H54 (cell line): ENCODE measurements at places on chromosomes 2 and 18.

- DNase-seq = peak; percentile 12
These were observed 539.5 kb downstream of the NRXN1 start for GRCh38 chr2:50492477-50492851.

DNA sequence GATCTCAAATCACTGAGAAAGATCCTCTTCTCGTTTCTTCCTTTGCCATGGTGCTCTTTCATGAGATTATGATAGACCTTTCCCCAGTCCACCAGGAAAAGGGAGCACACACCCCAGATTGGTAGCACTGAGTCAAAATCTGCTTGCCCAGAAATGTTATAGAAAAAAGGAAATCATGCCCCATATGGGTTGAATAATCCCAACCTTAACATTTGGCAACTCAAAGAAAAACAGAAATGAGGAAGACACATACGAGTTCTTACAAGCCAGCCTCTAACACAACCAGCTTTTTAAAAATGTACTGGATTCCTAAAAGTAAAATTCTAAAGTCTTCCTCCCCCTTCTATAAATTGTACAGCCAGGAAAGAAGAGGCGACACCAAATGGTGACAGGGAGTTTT, 103.0 kb downstream of the ANKRD44 start:
- DNase-seq = no peak

- no peak for DNase-seq
These were observed 28.4 kb downstream of the TMEM177 start for GRCh38 chr2:119707117-119708087.

DNA sequence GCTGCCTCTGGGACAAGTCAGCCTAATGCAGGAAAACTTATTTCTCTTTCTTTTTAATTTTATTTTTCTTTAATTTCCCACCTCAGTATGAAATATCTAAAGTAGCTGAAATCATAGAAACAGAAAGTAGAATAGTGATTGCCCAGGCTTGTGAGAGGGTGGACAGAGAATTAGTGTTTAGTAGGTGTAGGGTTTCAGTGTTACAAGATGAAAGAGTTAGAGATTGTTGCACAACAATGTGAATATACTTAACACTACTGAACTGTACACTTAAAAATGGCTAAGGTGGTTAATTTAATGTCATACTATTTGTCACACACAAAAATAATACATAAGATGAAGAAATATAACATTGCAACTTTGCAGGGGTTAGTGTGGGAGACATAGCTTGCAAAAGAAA, 80.8 kb downstream of the NAT8 start:
- DNase-seq = no peak

DNA sequence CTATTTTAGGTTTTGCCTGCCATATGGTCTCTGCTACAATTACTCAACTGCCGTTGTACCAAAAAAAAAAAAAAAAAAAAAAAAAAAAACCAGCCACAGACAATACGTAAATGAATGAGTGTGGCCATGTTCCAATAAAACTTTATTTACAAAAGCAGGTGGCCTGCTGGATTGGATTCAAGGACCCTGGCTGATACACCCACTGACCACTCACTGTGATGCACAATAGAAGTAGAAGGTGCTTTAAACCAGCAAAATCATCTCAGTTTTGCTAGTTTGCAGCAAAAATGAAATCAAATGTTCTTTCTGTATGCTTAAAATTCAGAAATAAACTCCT, 137.4 kb downstream of the AKAIN1 start:
- DNase-seq = no peak

DNA sequence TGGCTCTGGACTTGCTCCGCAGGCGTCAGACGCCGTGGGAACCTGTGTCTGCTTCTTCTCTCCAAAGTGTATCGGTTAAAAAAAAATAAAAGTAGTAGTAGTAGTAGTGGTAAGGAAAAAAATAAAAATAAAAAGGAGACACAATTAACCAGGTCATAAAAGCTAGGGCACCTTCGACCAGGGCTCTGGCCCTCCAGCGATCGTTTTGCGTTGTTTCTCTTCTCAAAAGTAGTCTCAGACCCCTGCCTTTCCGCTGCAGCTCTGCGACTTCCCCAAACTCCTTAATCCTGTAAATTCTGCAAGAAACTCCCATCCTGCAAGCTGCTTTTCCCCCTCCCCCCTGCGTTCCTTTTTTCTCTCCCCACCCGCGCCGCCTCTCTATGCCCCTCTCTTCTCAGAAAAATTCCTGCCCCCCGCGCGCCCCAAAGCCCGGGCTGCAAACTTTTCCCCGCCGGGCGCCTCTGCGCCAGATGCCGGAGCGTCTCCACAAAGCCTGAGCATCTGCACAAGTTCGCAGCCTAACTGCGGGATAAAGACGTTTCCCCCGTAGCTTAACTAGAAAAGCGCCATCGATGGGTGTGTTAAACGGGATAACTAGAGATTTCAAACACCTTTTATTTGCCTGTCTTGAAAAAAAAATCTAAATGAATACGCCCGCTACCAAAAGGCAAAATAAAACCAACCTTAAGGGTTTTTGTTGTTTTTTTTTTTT, 1.8 kb upstream of the SALL3 start:
- no peak for DNase-seq

GRCh38 chr2:31239593-31240177, 5.7 kb downstream of the EHD3 start:
- DNase-seq = no peak

DNA sequence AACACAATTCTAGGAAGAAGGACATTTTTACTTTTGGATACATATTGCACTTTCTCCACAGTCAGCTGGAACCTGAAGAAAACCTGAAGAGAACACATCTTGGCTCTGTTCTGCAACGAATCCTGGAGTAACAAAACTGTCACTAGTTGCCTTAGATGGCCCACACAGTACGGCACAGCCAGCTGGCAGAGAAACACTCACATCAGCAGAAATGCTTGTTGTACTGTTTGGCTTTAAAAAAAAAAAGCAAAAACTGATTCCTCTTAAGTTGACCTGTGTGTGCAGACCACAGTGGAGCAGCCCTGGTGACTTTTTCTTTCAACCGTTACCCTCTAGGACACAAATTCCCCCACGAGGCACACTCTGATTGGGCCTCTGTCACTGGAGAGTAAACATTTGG, 152.3 kb upstream of the TWIST2 start:
- no peak for DNase-seq

DNA sequence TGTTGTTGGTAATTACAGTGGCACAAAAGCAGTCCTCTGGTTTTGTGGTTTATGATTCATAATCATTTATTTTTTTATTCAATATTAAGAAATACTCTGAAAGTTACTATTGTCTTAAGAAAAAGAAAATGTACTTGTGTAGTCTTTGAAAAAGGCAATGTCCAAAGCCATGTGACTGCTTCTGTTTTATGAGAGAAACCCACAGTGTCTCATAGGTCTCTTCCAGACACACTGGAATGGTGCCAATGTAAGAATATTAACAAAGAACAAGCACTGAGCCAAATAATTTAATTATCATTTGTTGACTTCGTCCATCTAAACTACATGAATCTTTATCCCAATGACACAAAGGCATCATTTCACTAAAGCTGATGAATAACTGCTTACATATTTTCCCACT, 62.5 kb downstream of the RPRM start:
- DNase-seq = no peak

GRCh38 chr2:51368250-51368649, 336.3 kb upstream of the NRXN1 start:
- no peak for DNase-seq

- no peak for DNase-seq
These were observed 108.3 kb downstream of the SMAD7 start for GRCh38 chr18:48842259-48843061.

DNA sequence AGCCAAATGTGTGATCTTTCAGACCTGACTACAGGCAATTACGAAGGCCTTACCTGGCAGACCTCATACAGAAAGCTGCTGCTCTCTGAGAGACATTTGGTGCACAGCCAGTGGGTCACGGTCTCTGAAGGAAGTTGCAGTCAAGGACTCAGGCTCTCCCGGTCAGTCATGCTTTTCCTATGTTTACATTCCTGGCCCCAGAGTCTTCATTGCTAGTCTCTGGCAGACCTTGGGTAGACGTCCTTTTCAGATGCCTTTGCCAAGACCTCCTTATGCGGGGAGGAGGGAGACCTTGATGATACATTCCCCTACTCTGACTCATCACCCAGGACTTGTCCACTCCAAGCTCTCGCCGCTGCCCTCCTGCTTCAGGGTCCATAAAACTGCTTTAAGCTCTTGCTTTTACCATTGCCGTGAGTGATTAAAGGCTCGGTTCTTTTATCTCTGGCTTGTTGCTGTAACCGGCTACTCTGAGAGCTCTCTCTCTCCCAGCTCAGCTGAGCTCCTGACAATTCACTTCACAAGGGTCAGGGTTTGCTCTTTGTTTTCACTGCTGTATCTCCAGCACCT, 62.0 kb upstream of the SLC35F5 start:
- peak; percentile 84 for DNase-seq

DNA sequence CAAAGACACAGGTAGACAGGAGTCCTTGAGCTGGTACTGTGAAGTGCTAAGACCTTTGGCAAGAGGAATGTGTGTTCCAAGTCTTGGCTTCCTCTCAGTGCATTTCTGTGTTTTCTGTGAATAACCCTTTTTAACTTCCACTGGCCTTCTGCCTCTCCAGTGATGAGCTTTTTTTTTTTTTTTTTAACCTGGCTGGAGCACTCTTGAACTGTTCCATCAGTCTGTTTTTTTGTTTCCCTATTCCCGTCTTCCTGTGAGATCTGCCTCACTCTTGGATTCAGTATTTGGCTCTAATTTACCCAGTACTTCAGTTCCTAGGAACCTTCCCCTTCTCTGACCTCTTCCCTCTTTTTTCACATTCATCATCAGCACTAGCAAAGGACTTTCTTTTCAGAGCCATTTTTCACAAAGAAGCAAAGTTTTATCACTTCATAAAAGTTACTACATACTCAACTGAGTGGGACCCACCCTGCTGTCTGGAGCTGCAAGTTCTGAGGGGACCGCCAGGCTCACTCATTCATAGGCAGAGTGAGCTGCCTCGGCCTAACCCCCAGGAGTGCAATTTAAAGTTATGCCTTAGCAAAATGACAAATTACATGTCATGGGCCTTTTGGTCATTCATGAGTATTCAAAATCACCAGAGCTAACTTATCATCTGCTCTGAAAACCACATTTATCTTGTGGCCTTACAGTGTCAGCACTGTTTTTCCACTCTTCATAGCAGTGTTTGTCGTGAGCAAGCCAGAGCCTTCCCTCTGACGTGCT, 126.9 kb upstream of the DAPL1 start:
- DNase-seq = no peak

DNA sequence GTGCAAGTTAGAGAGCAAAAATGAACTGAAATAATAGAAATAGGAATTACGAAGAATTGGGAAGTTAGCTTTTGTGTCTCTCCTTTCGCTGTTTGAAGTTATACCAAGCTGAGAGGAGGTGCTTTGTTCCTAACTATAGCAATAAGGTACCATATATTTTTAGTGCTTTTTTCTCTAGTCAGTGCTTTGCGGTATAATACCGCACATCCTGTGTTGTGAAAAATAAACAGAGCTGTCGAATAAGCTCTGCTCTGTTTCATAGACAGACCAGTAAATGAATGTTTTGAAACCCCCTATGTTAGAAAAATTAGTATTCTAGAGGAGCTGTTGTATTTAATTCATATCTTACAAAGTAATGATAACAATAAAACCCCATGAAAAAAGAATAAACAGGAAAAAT, 130.8 kb downstream of the MAP4K4 start:
- DNase-seq = no peak

GRCh38 chr2:197360744-197361156, 50.2 kb upstream of the ANKRD44 start:
- no peak for DNase-seq

- peak; percentile 27 for DNase-seq
These were observed 113.1 kb downstream of the GATA6 start for GRCh38 chr18:22282311-22283115.

- DNase-seq = no peak
These were observed 32.4 kb downstream of the MRPS9 start for GRCh38 chr2:105070010-105070865.

GRCh38 chr2:138780446-138780880, 273 bp upstream of the NXPH2 start:
- no peak for DNase-seq

DNA sequence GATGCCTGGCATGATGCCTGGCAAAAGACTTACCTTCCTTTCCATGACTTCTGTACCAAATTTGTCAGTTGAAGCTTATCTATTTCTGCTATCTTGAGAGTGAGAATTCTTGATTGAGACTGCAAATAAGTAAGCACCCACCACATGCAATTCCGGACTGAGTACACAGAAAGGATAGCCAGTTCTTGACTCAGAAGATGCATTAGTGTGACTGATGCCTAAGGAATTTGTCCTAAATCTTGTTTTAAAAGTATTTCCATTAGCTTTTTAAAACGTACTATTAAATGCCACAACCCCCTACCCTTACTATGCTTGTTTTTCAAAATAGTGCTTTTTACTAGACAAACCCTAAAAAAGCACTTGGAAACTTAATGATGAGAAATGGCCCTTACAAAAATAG, 545 bp downstream of the MPP4 start:
- DNase-seq = peak; percentile 17

DNA sequence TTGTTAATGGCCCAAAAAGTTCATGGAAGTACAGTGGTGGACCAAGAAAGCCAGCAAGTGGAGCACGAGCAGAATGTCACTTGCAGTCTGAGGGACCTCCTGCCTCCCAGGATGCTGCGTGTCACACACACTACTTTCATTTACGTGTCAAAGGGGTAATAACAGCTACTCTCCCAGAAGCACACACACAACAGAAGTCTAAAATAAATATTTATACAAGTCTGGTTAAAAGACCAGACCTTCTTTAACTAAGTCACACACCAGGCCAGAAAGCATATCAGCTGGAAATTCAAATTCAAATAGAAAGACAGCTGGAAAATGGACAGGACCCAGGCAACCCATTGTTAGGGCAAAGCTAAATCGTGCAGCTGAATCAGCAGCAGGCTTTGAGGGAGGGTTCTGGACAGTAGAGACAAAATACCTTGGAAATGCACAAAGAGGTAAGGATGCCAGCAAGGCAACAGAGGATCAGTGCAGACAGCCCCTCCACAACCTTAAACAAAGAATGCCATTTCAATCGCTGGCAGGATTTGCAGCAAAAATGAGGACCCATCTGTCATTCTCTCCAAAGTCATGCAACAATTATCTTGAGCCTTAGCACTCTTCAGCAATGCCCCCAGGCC, 160.5 kb downstream of the TMEM163 start:
- no peak for DNase-seq

- DNase-seq = no peak
These were observed 465.1 kb downstream of the LPIN1 start for GRCh38 chr2:12211326-12212175.

DNA sequence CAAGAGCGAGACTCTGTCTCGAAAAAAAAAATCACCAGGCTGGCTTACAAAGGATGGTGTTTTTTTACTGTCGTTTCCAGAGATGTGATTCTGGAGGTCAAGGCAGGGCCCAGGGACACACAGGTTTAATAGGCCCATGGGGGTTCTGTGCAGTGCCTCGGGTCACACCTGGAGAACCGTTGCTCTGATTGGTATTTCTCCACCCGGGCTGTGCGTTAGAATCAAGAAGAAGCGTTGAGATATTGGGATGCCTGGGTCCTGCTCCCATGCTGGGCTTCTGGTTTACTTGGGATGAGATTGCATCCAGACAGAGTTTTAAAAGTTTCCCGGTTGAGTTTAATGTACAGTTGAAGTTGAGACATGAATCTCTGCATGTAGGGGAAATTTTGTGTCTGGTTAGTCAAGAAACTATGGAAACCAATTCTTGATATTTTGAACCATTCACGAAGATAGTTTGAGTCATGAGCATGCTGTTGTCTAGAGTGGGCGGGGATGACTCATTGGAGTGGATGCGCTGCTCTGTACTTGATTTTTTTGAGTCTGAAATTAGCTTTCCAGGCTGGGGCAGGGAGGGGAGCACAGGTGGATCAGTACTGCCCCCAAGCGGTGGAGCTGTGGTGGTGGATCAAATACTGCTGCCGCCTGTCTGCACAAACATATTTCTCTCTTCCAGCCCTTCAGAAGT, 50.1 kb downstream of the GREB1 start:
- peak; percentile 90 for DNase-seq

- DNase-seq = no peak
These were observed 144.5 kb downstream of the RAD51AP2 start for GRCh38 chr2:17373741-17374140.
